ENCODE measurements at places on chromosomes 4 and X.

GRCh38 chrX:129239371-129239770 is 283.9 kb downstream of the SMARCA1 start:
- DNase-seq, result no peak

DNA sequence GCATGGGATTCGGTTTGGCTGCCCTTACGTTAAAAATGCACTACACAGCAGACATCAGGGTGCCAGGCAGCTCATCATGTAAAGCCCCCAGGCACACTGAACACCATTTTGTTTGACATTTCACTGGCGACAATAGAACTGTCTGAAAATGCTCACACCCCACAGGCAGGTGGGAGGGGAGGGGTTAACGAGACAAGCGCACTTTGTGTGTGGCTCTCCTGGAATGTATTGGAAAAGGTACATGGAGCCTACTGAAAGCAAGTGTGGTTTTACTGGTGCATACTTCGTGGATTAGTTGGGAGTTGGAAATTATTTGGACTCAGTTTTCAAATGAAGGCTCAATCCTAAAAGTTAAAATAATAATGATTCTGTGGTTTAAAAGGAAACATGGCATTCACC is 31.6 kb upstream of the PPARGC1A start:
- DNase-seq, result no peak

DNA sequence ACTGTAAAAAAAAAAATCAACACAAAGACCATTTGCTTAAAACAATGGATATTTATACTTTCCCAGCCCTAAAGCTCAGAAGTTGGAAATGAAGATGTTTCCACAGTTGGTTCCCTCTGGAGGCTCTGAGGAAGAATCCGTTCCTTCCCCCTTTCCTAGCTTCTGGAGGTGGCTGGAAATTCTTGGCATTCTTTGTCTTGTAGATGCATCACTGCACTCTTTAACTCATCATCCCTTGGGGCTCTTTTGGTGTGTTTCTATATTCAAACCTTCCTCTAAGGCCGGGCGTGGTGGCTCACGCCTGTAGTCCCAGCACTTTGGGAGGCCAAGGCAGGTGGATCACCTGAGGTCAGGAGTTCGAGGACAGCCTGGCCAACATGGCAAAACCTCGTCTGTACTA is 78.7 kb downstream of the VCX3A start:
- DNase-seq, result no peak

GRCh38 chrX:53452812-53453211 is 18.6 kb upstream of the HSD17B10 start:
- no peak for DNase-seq

- no peak for DNase-seq
Observed at GRCh38 chrX:130861462-130861861, 41.5 kb downstream of the ENOX2 start.

DNA sequence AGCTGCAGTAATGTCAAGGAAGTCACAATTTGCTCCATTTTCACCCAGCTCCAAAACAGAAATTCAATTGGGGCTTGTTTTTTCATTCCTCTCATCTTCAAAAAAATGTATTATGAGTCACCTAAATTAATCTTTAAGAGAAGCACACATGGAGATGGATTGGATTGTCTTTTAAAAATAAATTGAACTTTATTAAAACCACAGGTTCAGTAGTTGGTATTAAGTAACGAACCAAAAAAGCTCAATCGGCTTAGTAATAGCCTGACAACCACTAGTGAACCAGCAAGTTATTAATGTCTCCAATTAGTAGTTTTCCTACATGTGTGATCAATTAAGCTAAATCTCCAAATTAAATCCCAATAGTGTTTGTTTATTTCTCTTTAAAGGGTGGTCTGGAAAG is 283.5 kb upstream of the GIMD1 start:
- no peak for DNase-seq

DNA sequence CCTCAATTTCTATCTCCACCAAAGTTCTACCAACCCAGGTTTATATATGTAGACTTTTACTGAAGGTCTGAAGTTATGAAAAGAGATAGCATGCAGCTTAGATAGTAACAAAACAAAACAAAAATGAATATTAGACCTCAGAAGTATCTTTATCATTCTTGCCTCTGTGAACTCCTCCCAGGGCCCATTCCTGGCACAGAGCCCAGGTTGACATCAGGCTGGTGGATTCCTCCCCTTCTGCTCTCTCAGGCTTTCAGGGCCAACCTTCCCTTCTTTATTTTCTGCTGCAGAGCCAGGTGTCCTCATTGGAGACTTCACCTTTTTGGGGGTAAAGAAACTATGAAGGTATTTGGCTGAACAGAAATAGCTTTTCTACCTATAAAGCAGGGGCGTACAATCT is 112.8 kb upstream of the PITX2 start:
- DNase-seq, result no peak

- no peak for DNase-seq
Observed at GRCh38 chr4:47749858-47750257, 88.0 kb downstream of the CORIN start.

DNA sequence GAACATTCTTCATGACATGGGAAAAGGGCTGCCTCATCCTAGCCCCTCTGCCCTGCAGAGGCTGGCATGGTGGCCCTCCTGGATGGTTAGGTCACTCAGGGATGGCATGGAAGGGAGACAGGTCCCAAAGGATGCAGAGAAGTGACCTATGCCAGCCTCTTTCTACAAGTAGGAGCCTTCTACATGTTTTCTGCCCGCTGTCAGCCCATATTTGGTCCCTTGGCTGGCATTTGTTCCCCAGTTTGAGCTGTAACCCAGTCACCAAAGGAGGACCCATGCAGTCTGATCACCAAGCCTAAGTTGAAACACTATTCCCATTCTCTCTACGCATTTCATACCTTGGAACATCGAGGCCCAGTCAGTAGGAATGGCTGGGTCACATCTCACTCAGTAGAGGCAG is 95.4 kb downstream of the PJA1 start:
- DNase-seq, result no peak

DNA sequence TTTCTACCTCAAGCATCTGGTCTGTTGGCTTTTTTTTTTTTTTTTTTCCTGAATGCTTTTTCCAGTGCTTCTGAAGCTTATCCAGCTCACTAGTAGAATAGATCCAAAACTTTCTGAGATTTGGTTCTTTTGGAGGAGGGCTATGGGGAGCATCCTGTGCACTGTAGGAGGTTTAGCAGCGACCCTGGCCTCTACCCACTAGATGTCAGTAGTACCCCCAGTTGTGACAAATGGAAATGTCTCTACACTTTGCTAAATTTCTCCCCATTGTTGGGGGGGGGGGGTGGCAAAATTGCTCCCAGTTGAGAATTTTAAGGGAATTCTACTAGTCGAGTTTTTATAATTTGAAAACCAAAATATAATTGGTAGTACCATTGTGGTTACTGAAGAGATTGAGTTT is 23.0 kb upstream of the PPA2 start:
- DNase-seq, result no peak

DNA sequence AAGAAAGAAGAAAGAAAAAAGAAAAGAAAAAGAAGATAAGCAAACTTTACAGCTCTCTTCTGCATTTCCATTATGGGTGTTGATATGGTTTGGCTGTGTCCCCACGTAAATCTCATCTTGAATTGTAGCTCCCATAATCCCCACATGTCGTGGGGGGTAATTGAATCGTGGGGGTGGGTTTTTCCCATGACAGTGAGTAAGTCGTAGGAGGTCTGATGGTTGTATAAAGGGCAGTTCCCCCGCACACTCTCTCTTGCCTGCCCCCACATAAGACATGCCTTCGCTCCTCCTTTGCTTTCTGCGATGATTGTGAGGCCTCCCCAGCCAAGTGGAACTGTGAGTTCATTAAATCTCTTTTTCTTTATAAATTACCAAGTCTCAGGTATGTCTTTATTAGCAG is 7.3 kb upstream of the RAB9A start:
- no peak for DNase-seq

GRCh38 chr4:171583790-171584189 is 229.4 kb upstream of the GALNTL6 start:
- DNase-seq, result no peak

DNA sequence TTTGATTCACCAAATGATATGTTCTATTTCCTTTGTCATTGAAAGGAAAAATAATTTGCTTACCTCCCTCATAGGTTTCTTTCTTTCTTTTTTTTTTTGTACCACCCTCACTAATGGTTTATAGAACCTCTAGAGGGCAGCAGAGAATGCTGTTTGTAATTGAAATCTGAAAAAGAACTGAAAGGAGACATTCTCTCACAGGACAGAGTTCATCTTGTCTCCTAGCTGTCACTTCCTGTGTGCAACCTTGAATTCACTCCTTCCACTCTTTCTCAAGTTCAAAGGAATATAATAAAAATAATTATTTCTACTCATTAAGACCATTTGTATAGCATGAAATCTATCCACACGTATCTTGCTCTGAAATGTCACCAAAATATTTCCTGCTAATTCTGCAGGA is 51.0 kb downstream of the GUCY1B1 start:
- DNase-seq, result no peak

Data from nucleus accumbens (tissue), 56 donors.